SHP77 (cell line): ENCODE measurements at places on chromosomes 3 and 15.
A peak's percentile ranks its signal among the peaks of the same experiment; 100 is the strongest.

GRCh38 chr3:47643092-47643491, 64.4 kb upstream of the CSPG5 start:
- DNase-seq = no peak

- no peak for DNase-seq
Observed at GRCh38 chr3:106438887-106439286, 570.1 kb upstream of the CBLB start.

- no peak for DNase-seq
Observed at GRCh38 chr3:99967796-99968195, 146.5 kb downstream of the FILIP1L start.

DNA sequence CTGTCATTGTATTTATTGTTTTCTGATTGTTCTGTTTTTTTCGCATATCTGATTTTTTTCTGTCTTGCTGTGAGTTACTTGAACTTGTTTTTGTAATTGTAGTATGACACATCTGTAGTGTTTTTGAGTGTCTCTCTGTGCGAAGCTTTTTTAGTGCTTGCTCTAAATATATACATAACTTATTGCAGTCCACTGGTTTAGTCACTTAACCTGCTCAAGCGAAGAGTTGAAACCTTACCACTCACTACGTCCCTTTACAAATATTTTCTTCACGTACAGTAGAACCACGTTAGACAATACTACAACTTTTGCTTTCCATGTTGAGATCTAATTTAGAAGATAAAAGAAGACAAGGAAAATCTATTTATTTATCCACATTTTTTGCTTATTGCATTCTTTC, 713.0 kb upstream of the GRM7 start:
- no peak for DNase-seq

GRCh38 chr3:167209011-167209410, 171.1 kb downstream of the ZBBX start:
- no peak for DNase-seq

- no peak for DNase-seq
Observed at GRCh38 chr3:169528289-169528688, 135.2 kb downstream of the MECOM start.

GRCh38 chr3:50806031-50806430, 131.3 kb downstream of the DOCK3 start:
- no peak for DNase-seq

DNA sequence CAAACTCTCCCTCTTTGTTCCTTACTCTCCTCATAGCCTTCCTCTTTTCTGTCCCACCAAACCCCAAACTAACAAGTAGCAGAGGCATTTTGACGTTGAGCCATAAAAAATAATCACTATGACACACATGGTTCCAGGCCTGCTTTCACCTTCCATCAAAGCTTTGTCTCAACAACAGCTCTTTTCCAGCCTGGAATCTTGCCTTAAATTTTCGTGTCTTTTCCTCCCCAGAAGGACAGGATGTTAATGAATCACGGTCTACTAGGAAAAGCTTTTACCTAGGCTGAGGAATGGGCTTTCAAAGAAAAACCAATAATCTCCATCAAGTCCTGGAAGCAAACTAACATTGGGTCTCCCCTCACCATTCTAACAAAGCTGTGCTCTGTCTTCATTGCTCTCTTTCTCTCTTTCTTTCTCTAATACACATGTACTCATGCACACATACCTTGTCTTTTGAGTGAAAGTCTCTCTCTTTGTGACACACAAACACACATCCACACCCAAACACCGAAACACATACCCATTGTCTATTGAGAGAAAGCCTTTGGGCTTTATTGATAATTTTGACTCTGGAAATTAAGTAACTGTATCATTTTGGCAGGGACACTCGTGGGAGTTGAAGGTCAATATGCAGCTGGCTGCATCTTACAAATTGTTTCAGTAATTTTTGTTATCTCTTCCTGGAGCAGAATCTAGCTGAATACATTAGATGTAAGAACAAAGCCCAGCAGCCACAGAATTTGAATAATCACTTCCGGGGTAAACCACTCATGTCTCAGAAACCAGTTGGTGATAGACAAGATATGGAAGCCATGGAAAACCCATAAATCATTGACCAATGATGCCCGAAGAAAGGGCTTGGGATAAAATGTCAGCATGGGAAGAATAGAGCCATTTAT, 107.4 kb upstream of the SLC4A7 start:
- no peak for DNase-seq

GRCh38 chr3:31235062-31235700, 297.5 kb upstream of the STT3B start:
- DNase-seq = no peak

GRCh38 chr3:193240436-193240849, 579 bp upstream of the PLAAT1 start:
- no peak for DNase-seq

DNA sequence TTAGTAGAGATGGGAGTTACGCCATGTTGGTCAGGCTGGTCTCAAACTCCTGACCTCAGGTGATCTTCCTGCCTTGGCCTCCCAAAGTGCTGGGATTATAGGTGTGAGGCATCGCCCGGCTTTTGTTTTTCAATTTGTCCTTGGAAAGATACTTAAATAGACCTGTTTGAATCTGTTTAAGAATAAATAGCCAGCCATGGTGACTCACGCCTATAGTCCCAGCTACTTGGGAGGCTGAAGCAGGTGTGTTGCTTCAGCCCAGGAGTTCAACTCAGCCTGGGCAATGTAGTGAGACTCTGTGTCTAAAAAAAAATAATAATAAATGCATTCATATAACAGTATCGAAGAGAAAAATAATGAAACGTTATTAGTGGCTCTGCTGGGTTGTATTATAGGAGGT, 17.3 kb downstream of the SNAPC5 start:
- DNase-seq = no peak

- no peak for DNase-seq
Observed at GRCh38 chr3:65094723-65095122, 406.9 kb upstream of the ADAMTS9 start.

GRCh38 chr3:79534727-79535126, 233.1 kb downstream of the ROBO1 start:
- no peak for DNase-seq

- DNase-seq = no peak
Observed at GRCh38 chr15:95292785-95293450, 1037.6 kb upstream of the NR2F2 start.

GRCh38 chr15:67807836-67808235, 17.5 kb upstream of the SKOR1 start:
- DNase-seq = no peak

- no peak for DNase-seq
Observed at GRCh38 chr3:8328967-8329366, 172.7 kb upstream of the LMCD1 start.

- no peak for DNase-seq
Observed at GRCh38 chr3:132643366-132643765, 16.2 kb downstream of the ACAD11 start.

DNA sequence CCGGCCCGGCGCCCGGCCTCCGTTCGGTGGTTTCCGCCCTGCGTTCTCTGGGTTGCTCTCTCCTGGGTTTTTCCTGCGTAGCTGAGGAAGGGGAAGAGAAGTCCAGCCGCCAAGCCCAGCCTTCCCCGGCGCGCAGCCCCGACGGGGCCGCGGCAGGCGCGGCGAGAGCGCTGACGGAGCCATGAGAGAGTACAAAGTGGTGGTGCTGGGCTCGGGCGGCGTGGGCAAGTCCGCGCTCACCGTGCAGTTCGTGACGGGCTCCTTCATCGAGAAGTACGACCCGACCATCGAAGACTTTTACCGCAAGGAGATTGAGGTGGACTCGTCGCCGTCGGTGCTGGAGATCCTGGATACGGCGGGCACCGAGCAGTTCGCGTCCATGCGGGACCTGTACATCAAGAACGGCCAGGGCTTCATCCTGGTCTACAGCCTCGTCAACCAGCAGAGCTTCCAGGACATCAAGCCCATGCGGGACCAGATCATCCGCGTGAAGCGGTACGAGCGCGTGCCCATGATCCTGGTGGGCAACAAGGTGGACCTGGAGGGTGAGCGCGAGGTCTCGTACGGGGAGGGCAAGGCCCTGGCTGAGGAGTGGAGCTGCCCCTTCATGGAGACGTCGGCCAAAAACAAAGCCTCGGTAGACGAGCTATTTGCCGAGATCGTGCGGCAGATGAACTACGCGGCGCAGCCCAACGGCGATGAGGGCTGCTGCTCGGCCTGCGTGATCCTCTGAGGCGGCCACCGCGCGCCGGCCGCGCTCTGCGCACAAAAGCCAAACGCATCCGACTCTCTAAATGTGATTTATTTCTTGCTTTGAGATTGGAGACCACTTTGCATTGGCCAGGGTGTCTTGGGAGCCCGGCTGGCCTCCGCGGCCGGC, 727 bp downstream of the RAP2B start:
- no peak for DNase-seq

DNA sequence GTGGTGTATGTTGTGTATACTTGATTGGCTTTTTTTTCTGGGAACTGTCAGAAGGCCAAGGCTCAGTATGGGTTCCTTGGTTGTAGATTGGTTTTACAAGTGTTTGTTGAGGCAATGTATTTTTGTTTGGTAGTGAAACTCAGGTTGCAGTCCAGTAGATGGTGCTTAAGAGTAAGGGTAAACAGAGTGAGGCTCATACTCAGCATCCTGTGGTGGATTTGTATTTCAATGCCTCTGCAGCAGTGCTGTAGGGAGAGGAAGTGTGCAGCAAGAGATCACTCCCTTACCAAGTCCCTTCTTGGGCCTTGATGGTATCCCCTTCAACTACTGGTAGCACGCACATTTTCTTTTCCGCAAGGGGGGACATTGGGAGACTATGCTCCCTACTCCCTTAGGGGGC, 428.5 kb upstream of the CNTN3 start:
- DNase-seq = no peak

- DNase-seq = no peak
Observed at GRCh38 chr3:130242850-130243569, 102.5 kb upstream of the COL6A5 start.

- DNase-seq = no peak
Observed at GRCh38 chr3:128490915-128491690, 1.9 kb downstream of the GATA2 start.

DNA sequence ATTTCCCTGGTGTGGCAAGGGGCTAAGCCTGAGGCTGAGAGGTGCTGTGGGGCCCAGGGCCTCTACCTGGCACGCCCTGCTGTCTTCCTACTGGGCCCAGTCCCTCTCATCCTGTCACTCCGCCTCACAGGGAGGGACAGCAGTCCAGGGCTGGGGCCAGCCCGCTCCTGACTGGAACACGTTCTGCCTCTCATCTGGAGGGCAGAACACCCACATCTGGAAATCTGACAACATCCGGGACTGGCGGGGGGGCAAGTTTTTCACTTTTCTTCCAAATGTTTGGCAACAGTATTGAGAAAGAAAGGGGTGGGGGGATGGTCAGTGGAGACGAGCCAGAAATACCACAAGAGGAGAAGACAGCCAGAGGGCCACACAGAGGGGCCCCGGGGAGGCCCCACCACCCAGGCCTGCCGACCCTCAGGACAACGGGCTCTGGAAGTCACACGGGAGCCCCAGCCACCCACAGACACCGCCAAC, 1.8 kb upstream of the MYL3 start:
- no peak for DNase-seq

DNA sequence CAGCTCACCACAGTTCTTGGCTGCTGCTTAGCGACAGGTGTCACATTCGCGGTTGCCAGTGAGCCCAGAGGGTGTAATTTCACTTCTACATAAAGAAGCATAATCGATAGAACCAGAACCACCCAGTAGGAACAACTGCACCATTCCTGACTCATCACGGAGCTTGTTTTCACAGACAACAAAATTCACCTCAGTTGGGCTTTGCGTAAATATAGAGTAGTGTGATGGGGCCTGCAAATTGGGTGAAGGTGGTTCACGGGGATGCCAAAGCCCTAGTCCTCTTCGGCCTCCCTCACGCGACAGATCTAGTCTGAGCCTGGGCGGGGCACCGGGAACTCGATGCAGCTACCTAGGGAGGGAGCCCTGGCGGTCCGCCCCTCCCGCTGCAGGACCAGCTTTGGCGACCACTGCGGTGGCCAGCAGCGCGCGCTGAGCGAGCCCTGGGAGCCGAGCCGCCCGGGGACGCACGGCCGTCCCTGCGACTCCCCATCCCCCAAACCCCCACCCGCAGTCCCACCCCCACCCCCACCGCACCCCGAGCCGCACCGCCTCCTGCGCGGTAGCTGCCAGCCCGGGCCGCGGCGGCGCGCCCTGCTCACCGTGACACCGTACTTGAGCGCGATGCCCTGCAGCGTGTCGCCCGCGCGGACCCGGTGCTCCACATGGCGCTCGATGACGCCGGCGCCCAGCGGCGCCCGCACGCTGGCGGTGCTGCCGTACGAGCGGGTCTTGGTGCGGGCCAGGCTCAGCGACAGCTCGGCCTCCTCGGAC, 519 bp downstream of the LYSMD2 start:
- peak; percentile 51 for DNase-seq

DNA sequence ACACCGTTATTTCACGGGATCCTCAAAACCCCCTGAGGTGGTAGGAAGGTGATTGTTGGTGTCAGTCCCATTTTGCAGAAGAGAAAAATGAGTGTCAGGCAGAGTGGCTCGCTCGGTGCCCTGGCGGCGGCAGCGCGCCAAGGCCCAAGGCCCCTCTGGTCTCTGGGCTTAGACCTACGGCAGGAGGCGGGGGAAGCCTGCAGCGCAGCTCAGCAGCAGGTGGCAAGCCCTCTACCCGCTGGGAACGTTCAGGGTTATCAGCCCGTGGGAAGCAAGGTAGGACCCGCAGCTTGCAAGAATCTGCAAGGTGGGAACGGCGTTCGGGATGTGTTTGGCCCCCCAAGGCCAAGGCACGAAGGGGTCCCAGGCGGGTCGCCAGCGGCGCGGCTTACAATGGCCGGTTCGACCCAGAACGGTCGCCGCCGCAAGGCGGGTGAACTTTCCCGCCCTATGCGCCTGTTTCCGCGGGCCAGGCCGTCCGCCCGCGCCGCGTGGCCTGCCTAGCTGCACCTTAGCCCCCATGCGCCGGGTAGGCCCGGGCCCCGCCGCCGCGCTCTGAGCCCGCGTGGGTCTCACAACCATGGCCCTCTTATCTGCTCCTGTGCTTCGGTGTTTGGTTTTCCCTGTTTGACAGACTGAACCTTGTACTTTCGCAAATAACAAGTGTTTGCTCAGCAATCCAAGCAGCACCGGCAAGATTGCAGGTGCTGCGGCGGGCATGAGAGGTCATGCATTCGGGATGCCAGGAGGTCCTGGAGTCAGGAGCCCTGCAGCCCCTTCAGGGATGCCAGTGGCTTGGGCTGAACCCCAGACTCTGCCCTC, 39.7 kb downstream of the CCNL1 start:
- DNase-seq = peak; percentile 66
